ENCODE measurements at places on chromosomes 1 and 21.

- DNase-seq, result no peak
These were observed 347.7 kb downstream of the NCAM2 start for GRCh38 chr21:21345872-21346271.

GRCh38 chr1:999725-1000356 lies at the start of gene HES4:
Gene HES4, minus strand, starts transcription at chr1:1000097. Its CDS starts 124 bp downstream, at chr1:999973.
- DNase-seq, result peak; percentile 88

DNA sequence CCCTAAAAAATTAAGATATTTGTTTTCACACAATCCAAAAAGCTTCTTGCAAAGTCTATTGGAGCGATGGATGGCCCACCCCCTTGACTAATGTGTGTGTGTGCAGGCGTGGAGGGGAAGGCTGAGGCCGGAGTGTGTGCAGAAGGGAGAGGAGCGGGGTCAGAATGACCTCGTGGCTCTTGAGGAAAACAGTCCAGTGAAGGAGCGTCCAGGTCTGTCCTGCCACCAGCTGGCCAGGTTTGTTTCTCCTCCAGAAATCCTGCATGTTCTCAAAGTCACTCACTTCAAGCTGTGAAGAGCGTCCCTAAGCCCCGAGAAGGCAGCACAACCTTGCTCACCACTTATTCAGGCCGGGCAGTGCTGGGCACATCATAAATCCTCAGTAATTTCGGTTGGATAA lies 69.5 kb upstream of the SSX2IP start:
- DNase-seq, result no peak

- no peak for DNase-seq
These were observed 685.3 kb upstream of the ADGRL2 start for GRCh38 chr1:81115422-81115821.

- DNase-seq, result no peak
These were observed 41.7 kb downstream of the EPB41 start for GRCh38 chr1:28956038-28956464.

DNA sequence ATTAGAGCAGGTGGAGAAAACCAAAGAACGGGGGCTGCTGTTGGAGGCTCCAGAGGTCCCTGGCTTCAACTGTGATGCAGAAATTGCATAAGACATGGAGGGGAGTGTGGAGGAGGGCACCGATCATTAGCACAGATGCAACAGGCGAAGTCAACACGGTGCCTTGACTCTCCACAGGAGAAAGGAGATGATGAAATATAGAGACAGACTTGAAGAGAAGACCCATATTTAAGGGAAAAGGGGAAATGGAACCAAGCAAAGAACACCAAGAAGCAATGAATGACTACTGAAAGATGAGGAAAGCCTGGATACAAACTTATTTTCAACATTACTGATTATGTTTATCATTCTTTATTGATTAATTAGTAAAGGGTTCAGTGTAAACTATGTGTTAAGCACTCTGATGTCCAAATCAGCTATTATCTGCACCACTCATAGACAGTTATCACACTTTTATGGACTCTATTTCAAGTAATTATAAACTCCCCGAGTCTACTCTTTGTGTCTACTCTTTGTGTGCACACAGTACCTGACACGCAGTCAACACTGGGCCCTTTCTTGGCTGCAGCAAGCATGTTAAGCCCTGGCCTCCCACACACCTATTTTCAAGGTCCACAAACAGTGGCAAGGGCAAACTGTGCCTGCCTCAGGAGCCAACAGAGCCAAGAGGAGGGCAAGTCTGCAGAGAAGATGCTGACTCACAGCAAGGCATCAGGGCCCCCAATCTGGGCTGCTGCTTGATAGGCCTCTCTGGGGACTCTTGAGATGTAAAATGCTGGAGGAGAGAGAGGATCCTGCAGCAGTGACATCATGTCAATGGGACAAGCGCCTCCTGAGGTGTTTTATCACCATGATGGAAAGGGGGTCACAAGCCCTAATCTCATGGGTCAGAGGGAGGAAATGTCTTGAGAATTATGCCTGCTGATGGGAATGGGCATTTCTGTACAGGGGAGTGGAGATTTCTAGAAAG lies 17.6 kb downstream of the PCNX2 start:
- no peak for DNase-seq

DNA sequence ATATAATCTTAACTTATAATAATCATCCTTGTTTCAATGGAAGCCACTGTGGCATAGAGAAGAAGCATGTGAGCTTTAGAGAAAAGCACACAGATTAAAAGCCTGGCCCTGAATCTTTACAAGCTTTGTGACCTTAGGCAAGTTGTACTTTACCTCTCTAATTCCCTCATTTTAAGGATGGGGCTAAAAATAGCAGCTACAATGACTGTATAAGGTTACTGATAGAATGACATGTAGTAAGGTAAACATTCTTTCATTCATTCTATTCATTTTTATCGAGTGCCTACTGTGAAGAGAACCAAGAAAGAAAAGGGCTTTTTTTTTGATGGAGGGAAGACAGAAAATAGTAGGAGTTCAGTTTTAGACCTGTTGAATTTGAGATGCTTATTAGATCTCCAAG lies 25.6 kb downstream of the CDKN2C start:
- DNase-seq, result no peak

DNA sequence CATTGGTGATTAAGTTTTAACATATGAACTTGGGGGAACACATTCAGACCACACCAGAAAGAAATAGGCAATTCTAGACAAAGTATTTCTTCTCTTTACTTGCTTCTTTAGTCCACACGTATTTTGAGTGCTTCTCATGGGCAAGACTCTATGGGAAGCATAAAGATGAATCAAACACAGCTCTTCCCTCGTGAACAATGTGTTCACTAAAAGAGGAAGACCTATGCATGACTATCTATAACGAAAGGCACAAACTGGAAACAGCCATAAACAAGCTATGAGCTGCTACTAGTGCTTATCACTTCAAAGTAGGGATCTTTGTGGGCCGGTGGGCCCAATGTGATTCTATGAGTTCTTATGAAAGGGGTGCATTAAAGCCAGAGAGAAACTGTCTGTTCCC lies 53.0 kb upstream of the PRDX6 start:
- DNase-seq, result no peak

GRCh38 chr21:45970674-45971615 lies 10.6 kb upstream of the COL6A1 start:
- peak; percentile 68 for DNase-seq

- no peak for DNase-seq
These were observed 170.5 kb upstream of the FGGY start for GRCh38 chr1:59126366-59126765.

DNA sequence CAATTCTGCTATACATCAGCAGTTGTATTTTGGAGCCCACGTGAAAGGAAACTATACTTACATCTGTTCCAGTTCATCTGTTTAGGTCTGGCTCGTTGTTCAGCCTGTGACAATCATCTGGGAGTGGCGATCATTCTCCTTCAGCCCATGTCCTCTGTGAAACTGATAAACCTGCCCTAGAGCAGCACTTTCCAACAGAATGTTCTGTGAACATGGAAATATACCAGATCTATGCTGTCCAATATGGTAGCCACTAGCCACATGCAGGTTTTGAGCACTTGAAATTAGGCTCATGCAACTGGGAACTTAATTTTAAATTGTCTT lies 24.5 kb upstream of the COQ8A start:
- DNase-seq, result no peak

DNA sequence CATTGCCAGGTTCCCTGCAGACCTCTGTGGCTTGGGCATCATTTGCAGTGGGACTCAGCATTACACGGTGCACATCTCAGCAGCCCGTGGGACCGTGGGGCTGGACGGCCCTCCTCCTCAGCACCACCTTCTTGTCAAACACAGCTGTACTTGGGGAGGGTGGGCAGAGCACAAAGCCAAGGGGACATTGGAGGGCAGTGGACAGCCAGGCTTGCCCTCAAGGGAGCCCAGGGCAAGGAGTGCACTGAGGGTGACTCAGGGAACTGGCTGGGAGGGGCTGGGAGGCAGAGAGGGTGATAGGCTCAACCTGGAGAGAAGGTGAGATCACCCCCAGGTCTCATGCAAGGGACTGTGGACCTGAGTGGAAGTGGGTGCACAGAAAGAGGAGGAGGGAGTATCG lies 3.4 kb downstream of the CAPN9 start:
- DNase-seq, result no peak

- DNase-seq, result no peak
These were observed 175.1 kb downstream of the CAMTA1 start for GRCh38 chr1:6960291-6960811.

- DNase-seq, result no peak
These were observed 478 bp downstream of the C2CD2 start for GRCh38 chr21:41953249-41953830.

DNA sequence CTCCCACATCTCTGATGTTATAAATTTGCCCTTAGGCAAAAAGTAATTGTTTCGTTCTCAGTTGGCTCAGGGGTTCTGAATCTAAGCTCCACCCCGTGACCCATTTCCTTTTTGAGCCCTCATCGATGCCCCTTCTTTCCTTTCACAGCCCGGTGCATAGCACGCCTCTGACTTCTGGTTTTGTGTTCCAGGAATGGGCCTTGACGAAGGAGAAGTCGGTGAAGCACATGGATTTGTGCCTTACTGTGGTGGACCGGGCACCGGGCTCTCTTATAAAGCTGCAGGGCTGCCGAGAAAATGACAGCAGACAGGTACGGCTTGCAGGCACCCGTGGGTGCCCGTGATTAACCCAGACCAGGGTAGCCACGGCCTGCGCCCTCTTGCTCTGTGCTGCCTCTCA lies 151.9 kb downstream of the PGBD5 start:
- no peak for DNase-seq

DNA sequence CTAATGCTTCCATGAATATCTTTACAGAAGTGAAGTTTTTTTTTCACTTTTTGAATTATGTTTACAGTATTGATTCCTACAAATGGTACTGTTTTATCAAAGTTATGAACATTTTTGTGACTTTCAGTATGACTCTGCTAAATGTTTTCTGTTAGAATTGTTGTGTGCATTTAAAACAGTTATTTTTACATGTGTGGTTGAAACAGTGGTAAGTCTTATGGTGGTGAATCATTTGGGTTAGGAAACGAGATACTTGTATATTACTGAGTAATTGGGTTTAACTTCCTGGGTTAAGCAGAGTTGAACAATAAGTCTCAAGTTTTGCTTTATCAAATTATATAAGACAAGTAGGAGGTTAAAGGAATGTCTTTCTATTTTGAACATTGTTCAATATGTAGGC lies 66.8 kb downstream of the VPS13D start:
- no peak for DNase-seq

DNA sequence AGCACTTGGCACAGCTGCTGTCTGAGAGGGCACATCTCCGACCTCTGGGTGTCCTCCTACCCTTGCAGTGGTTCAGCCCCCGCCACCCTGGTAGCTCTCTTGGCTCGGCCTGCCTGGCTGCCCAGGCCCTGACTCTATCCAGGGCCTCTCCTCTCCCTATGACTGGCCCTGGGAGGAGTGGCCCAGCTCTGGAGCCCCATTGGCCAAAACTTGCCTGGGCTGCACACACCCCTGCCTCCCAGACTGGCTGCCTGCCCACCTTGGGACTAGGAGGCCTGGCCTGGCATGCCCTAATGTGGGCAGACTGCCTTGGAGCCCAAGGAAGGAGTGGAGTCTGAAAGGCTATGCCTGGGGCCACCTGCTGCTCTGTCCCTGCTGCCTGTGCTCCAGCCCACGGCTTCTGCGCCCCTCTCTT lies 33.6 kb downstream of the ACOT11 start:
- DNase-seq, result no peak

- DNase-seq, result no peak
These were observed 212.7 kb upstream of the NRIP1 start for GRCh38 chr21:15277466-15277865.

GRCh38 chr1:158059984-158060383 lies 66.5 kb downstream of the KIRREL1 start:
- no peak for DNase-seq

DNA sequence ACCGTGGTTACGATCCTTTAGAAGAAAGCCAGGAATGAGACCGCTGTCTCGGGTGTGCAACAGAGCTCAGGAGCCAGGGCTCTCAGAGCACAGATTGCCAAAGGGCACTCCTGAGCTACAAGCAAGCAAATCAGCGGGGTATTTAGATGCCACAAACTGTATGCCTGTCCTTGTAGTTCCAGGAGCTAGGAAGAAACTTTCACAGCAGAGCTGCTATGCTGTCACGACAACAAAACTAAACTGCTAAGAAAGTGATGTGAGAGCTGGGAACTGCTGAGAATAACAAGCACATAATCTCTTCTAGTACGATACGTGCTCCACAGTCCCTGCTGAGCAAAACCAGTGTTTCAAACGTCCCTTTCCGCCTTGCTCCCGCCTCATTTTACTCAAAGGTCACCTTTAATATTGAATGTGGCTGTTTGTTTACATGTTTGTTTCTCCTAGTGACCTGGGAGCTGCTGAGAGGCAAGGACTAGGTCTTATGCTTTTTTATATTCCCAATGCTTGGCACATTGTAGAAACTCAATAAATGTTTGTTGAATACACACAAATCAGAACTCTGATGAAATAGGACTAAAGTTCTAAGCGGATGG lies 14.7 kb downstream of the GREM2 start:
- DNase-seq, result no peak

DNA sequence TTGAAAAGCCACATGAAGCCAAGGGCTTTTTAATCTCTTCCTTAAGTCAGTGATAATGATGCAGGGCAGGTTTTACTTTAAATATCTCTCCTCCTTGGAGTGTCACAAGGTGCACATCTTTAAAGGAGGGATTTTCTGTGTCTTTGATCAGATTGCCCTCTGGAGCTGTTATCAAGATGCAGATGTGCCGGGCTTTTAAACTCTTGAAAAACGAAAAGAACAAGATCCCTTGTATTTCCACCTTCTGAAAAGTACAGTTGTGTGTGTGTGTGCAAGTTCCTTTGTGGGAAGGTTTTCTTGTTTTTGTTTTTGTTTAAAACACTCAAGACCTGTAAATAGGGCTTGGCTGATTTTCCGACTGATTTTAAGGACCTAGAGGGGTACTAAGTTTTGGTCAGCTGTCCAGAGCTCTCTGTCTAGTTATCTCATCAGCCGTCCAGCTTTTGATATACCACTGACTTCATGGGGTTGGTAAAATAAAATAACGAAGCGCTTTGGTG lies 1.6 kb downstream of the MARK1 start:
- no peak for DNase-seq

- no peak for DNase-seq
These were observed 85.1 kb upstream of the LMO4 start for GRCh38 chr1:87243573-87243972.

DNA sequence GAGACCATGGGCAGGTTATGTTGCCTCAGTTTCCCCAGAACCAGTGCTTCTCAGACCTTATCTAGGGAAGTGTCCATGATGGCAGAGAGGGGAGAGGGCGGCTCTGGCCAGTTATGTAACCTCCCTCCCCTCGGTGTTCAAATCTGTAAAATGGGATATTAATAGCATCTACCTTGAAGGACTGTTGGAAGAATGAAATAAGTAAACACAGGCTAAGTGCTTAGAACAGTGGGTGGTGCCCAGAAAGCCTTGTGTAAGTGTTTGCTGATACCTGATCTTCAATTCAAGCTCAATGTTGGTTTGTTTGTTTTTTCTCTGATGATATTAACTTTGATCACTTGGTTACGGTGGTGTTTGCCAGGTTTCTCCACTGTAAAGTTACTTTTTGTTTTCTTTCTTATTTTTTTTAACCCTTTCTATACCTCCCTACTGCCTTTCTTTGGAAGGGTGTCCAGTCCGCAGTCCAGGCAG lies 34.9 kb downstream of the EPHA2 start:
- no peak for DNase-seq

Measured in progenitor cell of endocrine pancreas (in vitro differentiated cells).